Pancreas (tissue), 10 donors: ENCODE measurements at places on chromosomes 5 and 9.

GRCh38 chr9:127036437-127036836 lies 86.0 kb downstream of the ANGPTL2 start:
- no peak for DNase-seq

DNA sequence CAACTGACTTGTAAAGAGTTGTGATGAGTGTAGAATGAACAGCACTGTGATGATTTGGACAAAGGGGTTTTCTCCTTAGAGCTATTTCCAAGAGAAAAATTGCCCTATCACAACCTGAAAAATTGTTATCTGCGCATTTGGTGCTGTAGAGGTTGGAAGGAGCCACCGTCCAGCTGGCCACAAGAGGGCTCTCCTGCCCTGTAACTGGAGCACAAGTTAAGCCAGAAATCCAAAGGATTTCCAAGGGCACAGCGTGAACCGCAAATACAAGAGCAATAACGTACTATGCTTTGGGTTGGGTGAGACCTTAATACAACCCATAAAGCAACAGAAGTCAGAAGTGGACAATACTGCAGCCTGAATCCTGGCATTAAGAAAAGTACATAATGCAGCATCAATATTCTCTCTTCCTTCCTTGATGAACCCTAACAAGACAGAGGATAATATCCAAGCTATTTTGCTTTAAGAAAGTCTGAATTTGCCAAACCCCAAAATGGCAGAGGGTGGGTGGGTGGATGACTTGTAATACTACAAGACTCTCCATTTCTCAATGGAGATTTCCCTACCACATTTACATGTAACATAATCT lies 56.8 kb upstream of the SMIM32 start:
- DNase-seq: peak; percentile 38

DNA sequence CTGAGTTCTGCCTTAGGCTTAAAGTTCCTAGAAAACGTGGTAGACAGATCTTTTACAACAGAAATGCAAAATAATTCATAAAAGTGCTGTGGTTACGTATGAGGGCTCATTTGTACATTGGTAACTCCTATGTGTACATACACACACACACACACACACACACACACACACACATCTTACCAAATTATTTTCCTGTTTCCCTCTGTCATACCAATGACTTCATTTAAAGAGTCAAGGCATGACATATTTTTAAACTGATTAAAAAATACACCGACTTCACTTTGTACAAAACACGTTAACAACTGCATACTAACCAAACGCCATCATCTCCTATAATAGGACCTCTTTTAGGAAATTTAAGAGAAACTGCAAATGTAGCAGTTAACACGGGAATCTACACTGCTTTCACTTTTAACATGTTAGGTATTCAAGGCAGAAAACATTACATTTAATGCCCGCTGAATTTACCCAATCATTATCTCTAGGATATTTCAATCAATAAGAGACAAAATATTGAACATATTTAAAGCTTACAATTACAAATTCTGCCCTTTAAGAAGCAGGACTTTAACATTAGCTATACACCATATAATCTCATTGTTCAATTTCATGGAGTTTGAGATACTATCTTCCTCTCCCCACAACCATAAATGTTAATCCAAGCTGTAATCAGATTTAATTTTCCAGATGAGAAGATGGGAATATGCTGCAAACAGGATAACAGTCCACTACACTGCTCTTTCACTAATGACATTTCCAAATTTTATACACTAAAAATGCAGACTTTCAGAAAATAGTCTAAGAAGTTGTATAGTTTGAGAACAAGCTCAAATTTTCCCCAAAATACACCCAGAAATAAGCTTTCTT lies 133.1 kb downstream of the DENND1A start:
- no peak for DNase-seq

DNA sequence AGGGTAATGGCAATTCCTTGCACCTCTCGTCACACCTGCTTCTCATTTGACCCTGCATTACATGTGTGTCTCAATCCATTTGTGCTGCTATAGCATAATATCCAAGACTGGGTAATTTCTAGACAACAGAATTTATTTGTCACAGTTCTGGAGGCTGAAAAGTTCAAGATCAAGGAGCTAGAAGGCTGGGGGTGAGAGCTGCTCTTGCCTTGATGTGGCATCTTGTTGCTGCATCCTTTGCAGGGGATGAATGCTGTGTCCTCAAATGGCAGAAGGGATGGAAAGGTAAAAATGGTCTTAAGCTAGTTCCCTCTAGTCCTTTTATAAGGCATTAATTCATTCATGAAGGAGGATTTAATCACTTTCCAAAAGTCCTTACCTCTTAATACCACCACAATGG lies 323.7 kb upstream of the RPS23 start:
- no peak for DNase-seq

GRCh38 chr5:65113771-65114170 lies 345.0 kb downstream of the CWC27 start:
- no peak for DNase-seq

GRCh38 chr9:112582371-112583262 lies 96.0 kb downstream of the KIAA1958 start:
- no peak for DNase-seq

DNA sequence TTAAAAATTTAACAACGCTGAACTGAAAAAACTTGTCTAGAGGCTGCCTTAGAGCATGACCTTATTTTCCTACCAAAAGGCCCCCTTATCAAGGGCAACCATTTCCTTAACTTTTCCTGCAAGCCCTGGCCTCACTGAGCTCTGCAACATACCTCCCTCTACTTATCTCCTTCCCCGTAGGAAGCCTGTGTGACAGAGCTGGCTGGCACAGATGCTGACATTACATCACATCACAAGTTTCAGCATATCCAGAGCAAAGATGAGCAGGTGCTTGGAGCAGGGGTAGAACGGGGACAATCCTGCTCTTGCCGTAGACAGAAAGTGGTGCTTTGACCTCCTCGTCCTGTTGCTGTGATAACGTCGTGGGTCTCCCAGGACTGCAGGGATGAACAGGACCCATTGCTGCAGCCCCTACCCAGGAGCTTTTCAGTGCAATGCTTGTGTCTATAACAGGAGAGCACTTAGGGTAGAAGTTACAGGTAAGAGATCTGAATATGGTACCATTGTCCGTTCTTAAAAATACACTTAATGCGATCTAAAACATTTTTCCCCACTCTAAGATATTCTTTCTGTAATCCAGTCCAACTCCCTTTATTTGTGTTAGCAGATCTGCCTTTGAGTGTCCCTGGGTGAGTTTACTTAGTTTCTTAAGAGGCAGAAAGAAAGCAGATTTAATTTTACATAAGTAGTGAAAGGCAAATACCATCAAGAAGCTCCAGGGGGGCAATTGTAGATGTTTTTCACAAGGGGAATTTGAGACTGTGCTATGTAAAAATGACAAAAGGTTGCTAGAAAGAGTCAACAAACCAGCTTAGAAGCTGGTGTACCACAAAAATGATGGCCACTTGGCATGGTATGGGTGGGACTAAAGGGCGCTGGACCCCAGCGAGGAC lies 101.9 kb upstream of the EFNA5 start:
- no peak for DNase-seq

DNA sequence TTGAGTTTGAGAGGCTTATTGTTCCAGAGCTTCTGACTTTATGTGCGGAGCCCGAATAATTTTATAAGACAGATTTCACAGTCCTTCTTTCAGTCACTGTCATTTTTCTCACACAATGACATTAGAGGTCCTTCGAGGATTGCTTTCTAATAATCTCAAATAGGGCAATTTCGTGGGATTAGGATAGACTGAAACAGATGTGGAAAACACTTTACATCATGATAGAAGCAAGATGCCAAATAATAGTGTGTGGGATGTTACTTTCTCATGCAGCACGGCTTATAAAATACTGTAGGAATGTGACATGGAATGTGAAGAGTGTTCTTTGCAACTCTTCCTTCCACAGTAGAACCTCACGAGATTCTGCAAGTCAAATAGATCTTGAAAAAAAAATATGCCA lies 451.3 kb downstream of the SEMA5A start:
- no peak for DNase-seq

DNA sequence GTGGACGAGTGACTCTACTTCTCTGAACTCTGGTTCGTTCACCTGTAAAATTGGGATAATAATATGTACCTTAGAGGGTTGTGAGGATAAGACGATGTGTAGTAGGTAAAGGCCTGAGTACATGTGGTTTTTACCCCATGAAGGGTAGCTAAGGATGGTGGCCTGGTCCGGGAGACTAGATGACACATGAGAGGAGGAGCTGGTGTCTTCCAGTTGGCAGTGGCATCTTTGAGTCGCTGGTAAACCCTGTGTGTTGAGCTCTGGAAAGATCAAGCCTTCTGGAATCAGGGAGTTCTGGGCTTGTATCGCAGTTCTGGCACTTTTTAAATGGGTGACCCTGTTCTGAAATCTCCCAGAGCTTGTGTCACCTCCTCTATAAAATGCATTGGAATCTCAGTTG lies 166.4 kb upstream of the ZNF618 start:
- DNase-seq: no peak

DNA sequence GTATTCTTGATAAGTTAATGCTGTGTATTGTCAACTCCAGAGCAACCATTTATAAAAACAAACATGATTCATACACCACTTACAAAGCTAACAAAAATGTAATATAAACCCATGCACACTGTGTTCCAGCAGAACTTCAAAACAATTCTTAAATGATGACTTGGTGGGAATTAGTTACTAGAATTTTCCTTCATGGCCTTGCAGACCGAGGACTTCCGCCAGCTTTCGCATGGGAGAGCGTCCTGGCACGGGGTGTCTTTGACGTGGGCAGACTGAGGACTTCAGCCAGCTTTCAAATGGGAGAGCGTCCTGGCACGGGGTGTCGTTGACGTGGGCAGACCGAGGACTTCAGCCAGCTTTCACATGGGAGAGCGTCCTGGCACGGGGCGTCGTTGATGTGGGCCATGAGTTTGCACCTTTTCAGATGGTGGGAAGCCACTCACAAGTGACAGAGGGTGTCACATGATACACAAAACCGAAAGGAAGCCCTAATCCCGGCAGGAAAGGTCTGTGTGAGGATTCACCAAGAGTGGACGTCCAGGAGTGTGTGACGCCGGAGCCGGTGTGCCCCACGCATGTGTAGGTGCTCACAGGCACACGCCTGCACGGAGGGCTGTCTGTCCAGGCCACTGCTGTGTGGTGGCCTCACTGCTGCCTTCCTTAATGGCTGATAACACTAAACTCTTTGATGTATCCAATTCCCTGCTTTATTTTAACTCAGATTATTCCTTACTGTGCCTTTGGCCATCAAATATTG lies 211.3 kb upstream of the IRX4 start:
- no peak for DNase-seq

DNA sequence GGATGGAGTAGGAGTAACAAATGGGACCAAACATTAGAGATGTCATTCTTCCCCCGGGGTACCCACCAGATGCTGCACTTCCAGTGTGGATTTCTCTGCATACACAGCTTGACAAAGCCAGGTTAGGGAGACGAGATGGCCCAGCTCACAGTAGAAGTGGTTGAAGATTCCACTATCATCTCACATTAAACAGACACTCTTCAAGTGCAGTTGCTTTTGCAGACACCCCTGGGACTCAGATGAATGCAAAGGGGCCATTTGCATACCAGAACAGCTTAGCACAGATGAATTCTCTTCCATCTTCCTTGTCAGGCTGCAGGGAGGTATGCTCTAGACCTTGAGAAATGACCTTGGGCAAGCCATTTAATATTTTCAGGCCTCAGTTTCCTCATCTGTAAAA lies 12.6 kb upstream of the C5orf58 start:
- DNase-seq: no peak

DNA sequence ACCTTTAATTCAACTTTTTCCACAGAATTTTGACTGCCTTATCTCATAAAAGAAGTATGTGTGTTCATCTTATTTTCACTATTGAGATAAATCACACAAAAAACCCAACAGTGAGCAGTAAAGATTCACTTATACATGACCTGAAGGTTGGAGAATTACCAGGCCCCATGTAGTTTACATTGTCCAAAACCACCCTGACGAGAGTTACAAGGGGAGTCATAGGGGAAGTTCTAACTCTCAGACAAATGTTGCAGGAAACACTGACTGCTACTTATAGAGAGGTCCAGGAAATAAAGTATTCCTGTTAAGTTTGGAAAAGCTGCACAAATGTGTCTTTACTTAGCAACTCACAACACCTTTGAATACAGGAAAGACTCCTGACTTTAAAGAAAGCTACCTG lies 14.1 kb downstream of the SPATA9 start:
- DNase-seq: no peak

GRCh38 chr9:136899196-136899595 lies 12.9 kb downstream of the TRAF2 start:
- no peak for DNase-seq

- no peak for DNase-seq
Observed at GRCh38 chr5:112685931-112686330, 51.8 kb upstream of the APC start.

- DNase-seq: no peak
Observed at GRCh38 chr5:171975262-171975876, 31.1 kb downstream of the FBXW11 start.

DNA sequence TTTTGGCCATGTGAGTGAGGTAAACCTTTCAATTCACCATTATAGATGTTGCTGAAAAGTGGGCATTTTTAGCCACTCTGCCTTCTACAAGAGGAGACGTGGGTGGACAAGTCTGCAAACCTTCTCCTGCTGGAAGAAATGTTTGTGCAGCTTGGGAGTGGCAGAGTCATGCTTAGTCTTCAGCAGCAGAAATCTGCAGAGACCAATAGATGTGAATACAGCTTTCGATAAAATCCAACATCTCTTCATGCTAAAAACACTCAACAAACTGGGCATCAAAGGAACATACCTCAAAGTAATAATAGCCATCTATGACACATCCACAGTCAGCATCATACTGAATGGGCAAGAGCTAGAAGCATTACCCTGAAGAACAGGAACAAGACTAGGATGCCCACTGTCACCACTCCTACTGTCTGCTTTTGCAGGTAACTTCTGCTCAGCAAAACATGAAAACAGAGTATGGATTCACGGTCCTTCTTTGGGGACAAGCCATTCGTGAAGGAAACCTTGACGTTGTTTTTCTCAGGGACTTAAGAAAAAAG lies 91.3 kb downstream of the RALGPS1 start:
- no peak for DNase-seq

DNA sequence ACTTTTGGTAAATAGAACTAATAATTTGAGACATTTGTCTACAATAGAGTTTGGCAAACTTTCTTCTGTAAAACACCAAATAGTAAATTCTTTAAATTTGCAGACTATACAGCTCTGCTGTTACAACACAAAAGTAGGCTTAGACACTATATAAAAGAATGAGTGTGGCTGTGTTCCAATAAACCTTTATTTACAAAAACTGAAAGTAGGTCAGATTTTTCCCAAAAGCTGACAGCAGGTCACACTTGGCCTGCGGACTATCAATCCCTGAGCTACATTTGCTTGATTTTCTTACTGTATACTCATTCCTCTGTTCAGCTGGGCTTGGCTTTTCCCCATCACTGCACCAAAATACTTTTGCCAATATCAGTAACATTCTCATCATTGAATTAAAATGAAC lies 189.4 kb downstream of the COMMD10 start:
- no peak for DNase-seq

- no peak for DNase-seq
Observed at GRCh38 chr9:120946259-120946658, 19.7 kb upstream of the TRAF1 start.

- DNase-seq: no peak
Observed at GRCh38 chr5:123094919-123095797, 6.1 kb downstream of the PRDM6 start.

- no peak for DNase-seq
Observed at GRCh38 chr5:82356808-82357671, 78.9 kb upstream of the RPS23 start.

- DNase-seq: no peak
Observed at GRCh38 chr9:110619831-110620230, 40.3 kb upstream of the SVEP1 start.
